ENCODE measurements at places on chromosomes 12 and 14.

DNA sequence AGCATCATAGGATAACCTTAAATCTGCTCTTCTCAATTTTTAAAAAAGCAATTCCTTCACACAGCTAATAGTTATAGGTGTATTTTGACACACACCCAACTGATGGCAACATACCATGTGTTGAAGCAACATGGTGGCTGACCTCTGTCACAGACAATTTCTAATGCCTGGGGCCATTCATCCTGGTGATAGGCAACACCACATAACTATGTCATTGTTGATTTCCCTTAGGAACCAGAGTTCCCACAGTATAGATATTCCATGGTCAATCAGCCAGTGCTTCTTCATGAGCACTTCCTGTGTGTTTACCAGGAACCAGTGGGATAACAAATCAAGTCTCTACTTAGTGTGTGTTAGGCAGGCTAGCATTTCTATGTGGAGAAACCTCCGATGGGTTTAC is 88.3 kb downstream of the FIGNL2 start:
- no peak for DNase-seq

DNA sequence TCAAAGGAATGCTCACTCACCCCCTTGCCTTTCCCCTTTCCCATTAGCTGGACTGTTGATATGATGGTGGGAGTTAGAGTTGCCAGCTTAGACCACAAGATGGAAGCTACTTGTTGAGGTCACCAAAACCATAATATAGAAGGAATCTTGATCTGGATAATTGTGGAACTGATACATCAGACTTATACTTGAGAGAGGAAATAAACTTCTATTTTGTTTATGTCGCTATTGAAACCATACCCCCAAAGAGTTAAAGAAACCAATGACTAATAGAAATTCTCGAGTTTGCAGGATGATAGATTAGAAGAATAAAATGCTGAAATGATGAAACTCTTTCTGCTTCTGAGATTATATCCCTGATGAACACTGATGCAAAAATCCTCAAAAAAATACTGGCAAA is 37.9 kb downstream of the TDG start:
- no peak for DNase-seq

DNA sequence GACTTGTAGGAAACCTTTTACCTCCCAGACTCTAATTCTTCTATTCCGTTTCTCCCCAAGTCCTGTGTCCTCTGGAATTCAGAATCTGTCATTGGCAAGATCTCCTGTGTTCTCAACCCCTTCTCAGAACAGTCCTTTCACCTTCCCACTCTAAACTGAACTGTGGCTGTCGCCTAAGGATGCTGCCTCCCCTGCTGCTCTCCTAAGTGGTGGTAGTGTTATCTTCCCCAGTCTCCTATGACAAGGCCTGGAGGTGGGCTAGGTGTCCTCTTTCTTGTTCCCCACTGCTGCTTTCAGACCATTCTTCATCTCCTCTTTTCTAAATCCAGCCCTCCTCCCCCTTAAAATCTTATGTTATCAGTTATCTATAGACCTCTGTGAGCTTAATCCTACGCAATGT is 397.4 kb downstream of the RAD51B start:
- no peak for DNase-seq

- DNase-seq: no peak
These were observed 42.3 kb downstream of the DPF3 start for GRCh38 chr14:72851635-72852034.

DNA sequence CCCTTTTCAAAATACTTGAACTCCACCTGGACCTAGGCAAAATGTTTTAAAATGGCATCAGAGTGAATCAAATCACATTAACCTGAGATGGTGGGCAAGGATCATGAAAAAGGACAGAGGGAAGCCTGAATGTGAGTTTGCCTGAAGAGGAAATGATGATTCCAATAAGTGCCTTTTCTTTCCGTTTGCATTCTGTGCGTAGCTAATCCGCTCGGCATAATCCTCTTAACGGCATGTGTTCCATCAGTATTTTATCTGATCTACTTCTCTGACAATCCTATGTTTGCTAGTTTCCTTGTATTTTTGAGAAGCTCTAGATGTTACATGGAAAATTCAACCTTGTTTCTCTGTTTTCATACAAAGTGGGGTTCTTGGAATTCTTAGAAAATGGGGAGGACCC is 354.6 kb downstream of the NRXN3 start:
- no peak for DNase-seq

GRCh38 chr12:55659486-55660385 is 23.0 kb downstream of the OR10P1 start:
- peak; percentile 38 for DNase-seq

- DNase-seq: no peak
These were observed 69.7 kb downstream of the WASHC3 start for GRCh38 chr12:101992091-101992490.

DNA sequence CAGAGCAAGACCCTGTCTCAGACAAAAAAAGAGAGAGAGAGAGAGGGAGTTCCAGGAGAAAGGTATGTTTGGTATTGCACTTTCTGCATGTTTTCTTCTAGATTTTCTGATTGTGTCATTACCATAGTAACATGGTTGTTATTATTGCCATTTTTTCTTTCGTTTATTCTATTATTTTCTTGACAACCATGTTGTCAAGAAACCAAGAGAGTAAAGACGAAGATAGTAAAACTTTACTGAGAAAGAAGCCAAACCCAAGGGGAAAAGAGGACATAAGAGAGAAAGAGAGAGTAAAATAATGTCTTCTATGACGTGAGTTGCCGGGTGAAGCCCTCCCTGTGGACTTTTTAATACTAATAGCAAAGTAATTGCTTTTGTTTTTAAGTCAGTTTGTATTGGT is 1186.0 kb upstream of the SEL1L start:
- DNase-seq: no peak

DNA sequence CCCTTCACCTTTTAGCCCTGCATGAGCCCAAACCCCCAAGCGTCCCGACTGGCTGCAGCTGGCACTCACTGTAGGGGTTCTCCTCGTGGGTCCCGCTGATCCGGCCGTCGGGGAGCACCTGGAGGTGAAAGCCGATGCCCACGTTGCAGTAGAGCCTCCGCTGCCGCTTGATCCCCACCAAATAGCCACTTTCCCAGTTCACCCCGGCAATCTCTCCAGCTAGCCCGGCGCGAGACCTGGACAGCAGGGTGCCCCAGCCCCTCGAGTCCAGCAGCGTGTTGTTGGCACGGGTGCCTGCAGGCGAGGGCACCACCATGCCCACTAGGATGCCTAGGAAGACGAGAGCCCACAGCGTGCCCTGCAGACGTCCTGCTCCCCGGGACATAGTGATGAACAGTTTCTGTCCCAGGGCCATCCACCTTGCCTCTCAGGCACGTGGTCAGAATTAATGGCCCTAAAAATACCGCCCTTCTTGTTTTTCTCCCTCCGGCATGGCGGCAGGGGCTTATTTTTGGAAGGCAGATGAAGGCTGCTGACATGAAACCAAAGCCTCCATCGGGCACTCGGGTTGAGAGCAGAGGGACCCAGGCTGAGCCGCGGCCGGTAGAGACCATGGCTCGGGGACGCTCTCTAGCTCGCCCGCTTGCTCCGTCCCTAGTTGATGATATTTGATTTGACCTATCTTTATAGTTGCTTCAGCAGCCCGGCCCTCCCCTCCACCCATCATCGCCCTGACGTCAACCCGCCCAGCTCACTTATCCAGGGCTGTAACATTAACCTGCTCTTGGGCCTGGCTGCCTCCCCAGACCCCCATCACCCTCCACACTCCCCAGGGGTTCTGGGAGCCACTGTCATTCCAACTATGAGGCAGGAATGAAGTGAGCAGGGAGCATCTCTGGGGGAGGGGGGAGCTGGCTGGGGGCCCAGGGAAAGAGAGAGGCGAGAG is at the start of gene FGF6:
FGF6 (minus strand) TSS at position 660 of the 946 bp plus-strand sequence; CDS start at position 415, 245 bp downstream.
- DNase-seq: no peak

DNA sequence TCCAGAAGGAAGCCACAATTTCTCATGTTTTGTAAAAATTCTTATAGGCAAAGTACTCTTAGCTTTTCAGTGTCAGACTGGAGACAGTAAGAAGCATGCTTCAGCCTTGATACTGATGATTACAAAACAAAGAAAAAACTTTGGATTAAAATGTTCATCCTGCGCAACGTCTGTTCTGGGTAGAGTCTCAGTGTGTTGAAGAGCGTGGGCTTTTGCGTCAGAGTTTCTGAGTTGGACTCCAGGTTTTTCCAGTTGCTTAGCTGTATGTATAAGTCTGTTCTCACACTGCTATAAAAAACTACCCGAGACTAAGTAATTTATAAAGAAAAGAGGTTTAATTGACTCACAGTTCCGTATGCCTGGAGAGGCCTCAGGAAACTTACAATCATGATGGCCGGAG is 508.1 kb downstream of the DIO2 start:
- DNase-seq: no peak

DNA sequence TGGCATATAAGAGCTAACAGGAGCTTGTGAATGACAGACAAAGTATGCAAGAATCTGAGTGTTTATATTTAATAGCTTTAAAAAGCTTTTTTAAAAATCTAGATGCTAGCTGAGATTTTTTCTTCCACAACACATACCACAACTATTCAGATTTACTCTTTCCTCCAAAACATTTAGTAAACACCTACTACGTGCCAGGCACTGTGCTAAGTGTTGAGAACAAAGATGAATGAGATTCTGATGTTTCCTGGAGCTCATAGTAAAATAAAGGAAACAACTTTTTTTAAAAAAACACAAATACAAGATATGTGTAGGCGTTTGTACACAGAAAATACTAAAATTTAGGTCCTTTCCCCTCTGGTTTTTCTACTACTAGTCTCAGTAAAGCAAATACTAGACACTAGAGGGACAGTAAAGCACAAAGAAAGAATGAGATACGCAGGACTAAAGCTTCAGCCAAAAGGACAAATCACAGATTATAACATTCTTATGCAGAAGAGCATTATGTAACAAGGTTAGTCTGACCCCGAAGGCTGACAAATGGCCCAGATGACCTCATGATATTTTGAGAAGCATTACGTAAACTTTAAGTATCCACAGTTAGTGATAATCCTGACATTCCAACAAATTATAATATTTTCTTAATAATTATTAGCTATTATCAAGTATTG is 78.6 kb upstream of the PAWR start:
- no peak for DNase-seq

GRCh38 chr12:124698211-124698997 is 131.0 kb upstream of the NCOR2 start:
- no peak for DNase-seq

DNA sequence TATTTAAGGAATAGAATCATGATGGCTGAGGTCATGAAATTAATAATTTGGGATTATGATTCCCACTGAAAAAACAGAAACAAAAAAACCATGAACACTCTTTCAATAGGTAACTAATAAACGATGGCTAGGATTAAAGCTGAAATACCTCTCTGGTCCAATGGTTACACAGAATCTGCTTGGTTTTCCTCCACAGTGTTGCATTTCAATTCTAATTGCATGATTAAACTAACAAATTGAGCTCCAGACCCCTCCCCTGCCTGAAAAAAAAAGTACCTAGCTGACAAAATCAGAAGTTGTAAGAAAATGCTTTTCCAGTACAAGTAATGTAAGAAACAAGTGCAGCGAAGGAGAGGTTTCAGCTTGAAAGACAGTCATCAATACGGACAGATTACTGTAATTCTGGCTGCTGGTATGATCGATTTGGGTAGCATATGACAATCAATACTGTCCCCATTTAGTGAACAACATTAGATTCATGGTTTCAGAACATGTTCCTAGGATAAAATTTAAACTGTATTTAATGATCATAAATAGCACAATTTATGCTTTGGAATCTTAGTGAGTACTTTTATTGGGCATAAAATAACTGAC is 32.0 kb downstream of the INSM2 start:
- no peak for DNase-seq

DNA sequence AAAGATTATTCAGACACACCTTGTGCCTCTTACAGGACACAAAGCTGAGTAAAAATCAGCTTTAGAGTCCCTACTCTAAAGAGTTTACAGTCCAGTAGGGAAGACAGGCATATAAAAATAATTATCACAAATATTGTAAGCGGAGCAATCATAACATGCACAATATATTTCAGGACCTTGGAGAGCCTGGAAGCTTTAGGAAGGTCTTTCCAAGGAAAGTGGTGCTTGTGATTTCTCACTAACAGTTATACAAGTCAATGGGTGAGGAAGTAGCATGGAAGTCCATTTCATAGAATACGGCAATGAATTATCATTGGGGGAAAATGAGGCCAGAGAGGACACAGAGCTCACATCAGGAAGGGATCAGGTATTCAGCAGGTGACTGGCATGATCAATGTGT is 268.3 kb downstream of the C12orf50 start:
- DNase-seq: no peak

DNA sequence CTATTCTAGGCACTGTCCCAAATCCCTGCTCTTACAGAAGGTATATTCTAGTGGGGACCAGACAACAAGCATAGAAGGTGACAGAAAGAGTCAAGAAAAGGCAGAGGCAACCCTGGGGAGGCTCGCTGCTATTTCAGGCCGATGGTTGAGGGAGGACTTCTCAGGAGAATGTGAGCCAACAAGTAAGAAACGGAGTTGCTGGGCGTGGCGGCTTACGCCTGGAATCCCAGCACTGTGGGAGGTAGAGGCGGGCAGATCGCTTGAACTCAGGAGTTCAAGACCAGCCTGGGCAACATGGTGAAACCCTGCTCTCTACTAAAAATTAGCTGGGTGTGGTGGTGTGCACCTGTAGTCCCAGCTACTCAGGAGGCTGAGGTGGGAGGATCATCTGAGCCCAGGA is 4.7 kb upstream of the GOLGA3 start:
- no peak for DNase-seq

GRCh38 chr12:51820526-51821439 is 27.7 kb downstream of the FIGNL2 start:
- peak; percentile 88 for DNase-seq

- no peak for DNase-seq
These were observed 4.3 kb downstream of the TINF2 start for GRCh38 chr14:24238123-24238522.

DNA sequence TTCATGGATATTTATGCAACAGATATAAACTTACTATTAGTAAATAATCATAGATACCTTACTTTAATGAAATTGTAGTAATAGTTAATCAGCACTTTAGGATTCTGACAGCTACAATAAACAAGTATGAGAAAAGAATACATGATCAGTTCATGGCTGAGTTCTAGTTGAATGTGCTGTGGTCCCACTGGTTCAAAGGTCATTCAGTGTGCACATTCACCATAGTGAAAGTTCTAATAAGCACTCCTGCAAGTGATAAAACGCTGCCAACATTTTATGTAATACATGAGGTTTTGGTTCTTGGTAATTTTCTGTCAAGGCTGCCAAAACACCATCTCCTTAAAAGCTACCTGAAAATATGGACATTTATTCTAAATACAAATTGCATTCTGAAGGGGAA is 92.6 kb downstream of the NUMB start:
- no peak for DNase-seq

- DNase-seq: peak; percentile 98
These were observed at the start of gene PARP11 for GRCh38 chr12:3872800-3873636. Gene PARP11, minus strand, starts transcription at chr12:3873399. Its CDS starts 170 bp downstream, at chr12:3873229.

Measured in BE2C (cell line).